A549 (cell line): ENCODE measurements at places on chromosomes 7 and 10. TPM values are rescaled to one million over a fixed set of nuclear protein-coding genes. Genes with fewer than 3 reads are reported as not detected.

Gene LRRC17
- polyA plus RNA-seq = 0.05 to 0.17 TPM in 2 of 3 replicates, not detected in the other

Gene AKR1B1
- polyA plus RNA-seq = 4,339 to 6,918 TPM (median 6,205 TPM) in 3 replicates

Gene PDZD7
- polyA plus RNA-seq = 0.56 to 0.79 TPM (median 0.63 TPM) in 3 replicates

Gene TCAF2
- polyA plus RNA-seq = 0.06 to 0.11 TPM (median 0.08 TPM) in 3 replicates

Gene PDCD11
- 23.5 to 30.8 TPM (median 26.2 TPM) in 3 replicates for polyA plus RNA-seq

Gene FGF8
- polyA plus RNA-seq = not detected in 3 replicates

Gene CDC123
- polyA plus RNA-seq = 192 to 196 TPM (median 195 TPM) in 3 replicates

Gene C10orf62
- polyA plus RNA-seq = 0.10 TPM in 1 of 3 replicates, not detected in the others

Gene PALS2
- polyA plus RNA-seq = 16.2 to 19.8 TPM (median 16.4 TPM) in 3 replicates

Gene IDE
- 24.8 to 25.1 TPM (median 25.0 TPM) in 3 replicates for polyA plus RNA-seq

Gene SORCS3
- not detected in 3 replicates for polyA plus RNA-seq

Gene OPALIN
- polyA plus RNA-seq = not detected in 3 replicates

- DNase-seq = no peak
Measured at GRCh38 chr7:80675090-80675489, 36.6 kb downstream of the CD36 start.

GRCh38 chr10:22648547-22648961, 65.8 kb downstream of the PIP4K2A start:
- no peak for DNase-seq

DNA sequence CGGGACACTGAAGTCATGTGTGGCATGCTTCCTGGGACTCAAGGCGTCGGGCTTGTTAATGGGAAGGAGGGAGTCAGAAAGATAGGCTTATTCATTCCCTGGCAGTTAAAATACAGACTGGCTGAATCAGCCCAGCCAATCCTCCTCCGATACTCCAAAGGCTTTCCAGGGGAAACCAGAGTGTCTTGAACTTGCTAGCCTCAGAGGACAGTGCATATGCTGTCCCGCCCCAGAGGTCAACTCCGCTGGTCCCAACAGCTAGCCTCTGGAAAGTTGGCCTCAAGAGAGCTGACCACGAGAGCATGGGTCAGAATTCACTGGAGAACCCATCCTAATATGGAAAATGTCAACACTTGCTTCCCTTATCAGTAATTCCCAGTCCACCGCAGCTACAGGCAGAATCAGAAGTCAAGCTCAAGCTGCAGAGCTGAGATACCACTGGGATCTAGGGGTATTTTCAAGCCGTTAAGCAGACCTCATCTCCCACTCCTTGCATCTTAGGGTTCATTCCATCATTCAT, 43.0 kb downstream of the ELMO1 start:
- DNase-seq = no peak

DNA sequence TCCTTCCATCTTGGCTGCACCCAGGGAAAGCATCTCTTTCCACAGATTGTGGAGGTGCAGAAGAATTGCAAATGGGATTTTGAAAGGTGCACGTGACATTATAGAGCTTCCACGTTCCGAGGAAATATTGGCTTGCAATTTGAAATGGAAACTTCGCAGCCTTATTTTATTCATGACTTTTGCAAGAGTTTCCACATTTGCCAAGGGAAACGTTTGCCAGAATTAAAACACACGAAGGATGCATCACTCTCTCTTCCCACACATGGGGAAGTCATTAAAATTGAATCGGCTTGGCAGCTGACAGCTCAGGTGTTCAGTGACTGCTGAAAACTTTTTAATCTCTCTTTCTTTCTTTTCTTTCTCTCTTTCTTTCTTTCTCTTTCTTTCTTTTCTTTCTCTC, 475.4 kb upstream of the IGFBP3 start:
- no peak for DNase-seq

DNA sequence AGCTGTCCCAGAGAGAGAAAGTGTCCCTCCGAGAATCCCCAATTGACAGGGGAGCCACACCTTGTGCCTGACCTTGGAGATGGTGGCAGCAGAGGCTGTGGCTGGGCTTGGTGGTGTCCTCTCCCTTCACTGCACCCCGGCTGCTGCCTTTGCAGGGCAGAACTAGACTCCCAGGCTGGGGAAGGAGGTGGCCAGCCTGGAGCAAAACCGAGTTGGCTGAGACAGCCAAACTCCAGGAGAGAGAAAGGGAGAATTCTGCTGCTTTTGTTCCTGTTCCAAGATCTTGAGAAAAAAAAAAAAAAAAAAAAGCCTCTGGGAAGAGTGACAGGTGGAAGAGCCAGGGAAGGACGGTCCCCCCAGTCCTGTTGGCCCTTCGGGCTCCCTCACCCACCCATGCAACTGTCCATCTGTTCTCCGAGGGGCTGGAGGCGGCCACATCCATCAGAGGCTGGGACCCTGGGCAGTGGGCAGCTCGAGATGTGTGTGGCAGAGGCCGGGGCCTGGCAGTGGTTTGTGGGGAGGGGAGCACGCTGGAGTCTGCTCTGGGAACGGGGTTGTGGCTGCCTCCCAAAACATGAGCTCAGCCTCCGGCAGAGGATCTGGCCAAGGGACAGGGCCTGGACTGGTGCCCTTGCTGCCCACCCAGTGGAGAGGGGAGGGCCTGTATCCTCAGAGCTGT, 35.5 kb downstream of the CLIP2 start:
- no peak for DNase-seq

GRCh38 chr7:66669088-66669487, 40.4 kb downstream of the KCTD7 start:
- no peak for DNase-seq

DNA sequence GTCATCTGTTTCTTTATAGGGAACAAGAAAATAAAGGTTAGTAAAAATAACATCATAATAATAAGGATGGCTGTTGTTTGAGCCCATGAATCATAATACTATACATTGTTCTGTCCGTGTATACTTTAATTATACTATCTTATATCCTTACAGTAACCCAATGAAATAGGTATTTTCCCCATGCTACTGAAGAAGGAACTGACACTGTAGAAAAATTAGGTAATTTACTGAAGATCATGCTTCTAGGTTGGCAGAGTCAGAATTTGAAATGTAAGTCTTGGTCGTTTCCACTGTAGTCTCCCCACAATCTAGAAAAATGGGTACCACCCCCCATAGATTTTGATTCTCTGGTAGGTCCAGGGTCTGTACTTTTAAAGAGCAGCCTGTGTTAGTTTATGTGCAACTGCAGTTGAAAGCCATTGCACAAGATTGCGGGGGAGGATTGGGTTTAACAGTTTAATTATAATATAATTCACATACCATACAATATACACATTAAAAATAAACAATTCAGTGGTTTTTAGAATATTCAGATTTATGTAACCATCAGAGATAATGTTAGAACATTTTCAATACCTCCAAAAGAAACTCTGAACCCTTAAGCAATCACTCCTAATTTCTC, 47.7 kb downstream of the SHOC2 start:
- DNase-seq = no peak

DNA sequence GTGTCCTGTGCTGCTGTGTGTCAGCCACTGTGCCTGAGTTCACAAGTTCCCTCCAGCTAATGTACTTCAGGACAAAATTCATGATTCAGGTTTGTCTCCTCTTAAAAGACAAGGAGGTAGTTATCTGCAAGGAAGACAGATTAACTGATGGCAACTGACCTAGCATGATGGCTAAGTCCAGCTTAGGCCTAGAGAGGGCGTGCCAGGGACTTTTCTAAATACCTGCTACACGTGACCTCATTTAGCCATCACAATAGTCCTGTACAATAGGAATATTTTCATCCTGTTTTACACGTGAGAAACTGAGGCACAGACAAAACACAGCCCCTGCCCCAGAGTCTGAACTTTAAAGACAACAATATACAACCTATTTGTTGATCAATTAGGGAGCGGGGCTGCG, 275.7 kb downstream of the XPNPEP1 start:
- no peak for DNase-seq

- DNase-seq = no peak
Measured at GRCh38 chr10:30074090-30074489, 14.7 kb upstream of the JCAD start.

- no peak for DNase-seq
Measured at GRCh38 chr7:30980751-30981150, 17.0 kb downstream of the GHRHR start.

GRCh38 chr7:16661924-16662323, 15.9 kb downstream of the BZW2 start:
- DNase-seq = no peak

DNA sequence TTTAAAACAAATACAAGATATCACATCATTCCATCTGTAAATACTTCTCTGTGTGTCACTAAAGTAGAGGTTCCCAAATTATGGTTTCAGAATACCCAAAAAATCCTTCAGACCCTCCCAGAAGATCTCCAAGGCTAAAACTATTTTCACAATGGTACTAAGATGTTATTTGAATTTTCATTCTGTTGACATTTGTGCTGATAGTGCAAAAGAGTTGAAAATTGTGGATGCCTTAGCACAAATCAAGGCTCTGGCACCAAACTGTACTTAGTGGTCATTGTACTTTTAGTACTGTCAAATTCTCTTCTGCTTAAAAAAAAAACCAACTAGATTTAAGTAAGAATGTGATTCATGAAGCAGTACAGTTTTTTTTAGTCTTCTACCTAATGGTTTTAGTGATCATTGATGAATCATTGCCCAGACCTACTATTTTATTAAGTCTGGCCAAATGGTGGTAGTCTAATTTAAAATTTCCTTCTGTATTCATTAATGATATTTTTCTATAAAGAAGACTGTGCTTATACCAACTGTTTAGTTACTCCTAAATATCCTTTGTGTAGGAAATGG, 50.5 kb downstream of the TPST1 start:
- no peak for DNase-seq

DNA sequence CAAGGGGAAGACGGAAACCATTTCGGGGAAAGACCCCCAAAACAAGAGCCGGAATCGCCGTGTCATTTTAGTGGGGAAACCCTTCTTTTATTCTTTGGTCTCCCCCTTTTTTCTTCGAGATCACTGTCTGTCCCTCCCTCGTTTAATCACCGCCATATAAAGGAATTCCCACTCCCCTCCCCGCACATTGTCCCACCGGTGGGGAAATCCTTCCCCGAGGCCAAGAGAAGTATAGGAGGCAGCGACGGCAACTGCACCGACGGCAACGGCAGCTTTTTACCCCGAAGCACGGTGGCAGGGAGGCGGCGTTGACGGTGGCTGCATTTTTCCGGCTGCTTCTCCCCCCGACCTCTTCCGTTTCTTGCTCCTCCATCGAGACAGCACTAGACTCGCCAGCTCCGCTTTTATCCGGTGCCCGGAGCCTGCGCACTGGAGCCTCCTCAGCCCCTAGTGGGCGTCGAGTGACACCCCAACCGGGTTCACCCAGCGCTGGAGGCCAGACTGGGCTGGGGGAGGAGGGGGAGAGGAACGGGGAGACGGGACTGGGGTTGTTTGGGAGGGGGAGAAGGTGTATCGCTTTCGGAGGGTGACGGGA, 687 bp upstream of the KMT2E start:
- DNase-seq = peak; percentile 92

- no peak for DNase-seq
Measured at GRCh38 chr7:87475359-87476178, at the start of gene ABCB4. Gene ABCB4, minus strand, starts transcription at chr7:87475680. Its CDS starts 215 bp downstream, at chr7:87475465.

GRCh38 chr7:16891874-16892643, 10.3 kb upstream of the AGR3 start:
- no peak for DNase-seq

GRCh38 chr10:87545783-87546182, 41.1 kb downstream of the MINPP1 start:
- no peak for DNase-seq

DNA sequence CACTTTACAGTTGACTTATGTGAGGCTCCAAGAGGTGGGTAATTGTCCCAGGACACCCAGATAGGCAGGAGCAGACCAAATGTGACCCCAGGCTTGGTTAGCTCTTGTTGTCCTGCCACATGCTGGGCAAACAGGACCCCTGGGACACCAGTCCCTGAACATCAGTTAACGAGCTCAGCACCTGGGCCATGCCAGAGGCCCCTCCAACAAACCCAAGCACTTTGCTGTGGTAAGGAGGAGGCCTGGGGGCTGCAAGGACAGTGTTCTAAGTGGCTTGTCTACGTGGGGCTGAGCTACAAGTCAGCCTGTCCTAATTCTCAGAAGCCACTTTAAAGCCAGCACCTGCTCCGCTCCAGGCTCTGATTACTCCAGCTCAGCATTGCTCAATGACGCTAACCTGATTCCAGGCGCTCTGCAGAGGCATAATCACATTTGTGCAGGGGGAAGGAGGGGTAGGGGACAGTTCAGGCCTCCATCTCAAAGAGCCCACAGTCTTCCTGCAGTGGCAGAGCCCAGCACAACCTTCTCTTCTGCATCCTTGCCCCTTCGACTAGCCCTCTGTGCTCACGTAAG, 57.2 kb downstream of the DDC start:
- no peak for DNase-seq

- no peak for DNase-seq
Measured at GRCh38 chr10:78591066-78591465, 477.7 kb upstream of the ZMIZ1 start.
